NK-92 treated with Interleukin-12 subunit alpha and Interleukin-12 subunit beta, amount 100 ng/mL, for 24 hours (cell line): ENCODE measurements at places on chromosomes 6 and 20.

DNA sequence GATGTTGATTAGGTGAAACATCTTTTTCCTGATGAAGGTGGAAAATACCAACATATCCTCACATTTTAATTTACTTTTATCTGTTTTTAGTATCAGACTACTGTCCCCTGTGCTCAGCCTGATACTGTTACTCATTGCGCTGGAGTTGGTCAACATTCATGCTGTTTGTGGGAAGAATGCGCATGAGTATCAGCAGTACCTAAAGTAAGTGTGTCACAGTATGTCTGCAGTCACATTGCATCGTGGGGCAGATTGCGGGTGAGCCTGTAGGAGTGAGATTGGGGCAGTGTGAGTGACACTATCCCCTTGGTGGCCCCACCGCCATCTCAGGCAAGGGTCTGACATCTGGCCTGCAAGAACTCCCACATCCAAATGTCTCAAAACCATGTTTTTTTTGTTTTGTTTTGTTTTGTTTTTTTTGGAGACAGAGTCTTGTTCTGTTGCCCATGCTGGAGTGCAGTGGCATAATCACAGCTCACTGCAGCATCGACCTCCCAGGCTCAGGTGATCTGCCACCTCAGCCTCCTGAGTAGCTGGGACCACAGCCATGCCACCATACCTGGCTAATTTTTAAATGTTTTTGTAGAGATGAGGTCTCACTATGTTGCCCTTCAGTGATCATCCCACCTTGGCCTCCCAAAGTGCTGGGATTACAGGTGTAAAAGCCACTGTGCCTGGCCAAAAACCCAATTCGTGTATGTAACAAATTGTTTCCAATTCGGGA lies 27.8 kb downstream of the ERMARD start:
- DNase-seq, result no peak

DNA sequence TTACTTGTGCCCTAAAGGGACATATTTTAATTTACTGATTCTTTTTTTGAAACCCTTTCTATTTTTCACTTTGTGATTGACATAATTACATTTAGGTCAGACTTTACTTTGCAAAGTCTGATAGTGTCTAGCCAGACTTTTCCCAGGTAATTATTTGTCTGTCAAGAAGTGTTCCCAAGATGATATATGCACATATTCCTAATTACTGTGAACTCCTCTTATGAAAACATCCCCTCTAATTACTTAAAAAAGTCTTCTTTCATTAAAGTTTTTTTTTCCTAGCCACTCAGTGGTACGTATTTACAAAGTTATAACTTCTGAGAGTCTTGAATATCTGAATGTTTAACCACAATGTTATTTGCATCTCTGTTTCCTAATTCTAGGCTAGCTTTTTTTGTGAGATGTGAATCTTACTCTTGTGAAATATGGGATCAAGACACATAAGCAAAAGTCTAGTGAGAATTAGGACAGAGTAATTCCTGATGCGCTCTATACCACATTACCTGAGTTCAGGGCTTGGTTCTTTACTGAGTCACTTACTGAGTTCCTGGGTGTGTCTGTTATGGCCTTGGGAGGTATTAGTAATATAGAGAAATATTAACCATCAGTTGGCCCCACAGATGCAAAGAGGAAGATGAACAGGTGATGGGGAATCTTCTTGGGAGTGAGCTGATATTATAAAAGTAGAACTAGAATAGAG lies 27.9 kb downstream of the FAM83B start:
- DNase-seq, result no peak

GRCh38 chr6:25202504-25202903 lies 76.7 kb upstream of the CARMIL1 start:
- DNase-seq, result no peak

- no peak for DNase-seq
Measured at GRCh38 chr6:135995545-135995898, 144.0 kb downstream of the PDE7B start.

GRCh38 chr6:42440778-42441696 lies 10.7 kb downstream of the TRERF1 start:
- no peak for DNase-seq

DNA sequence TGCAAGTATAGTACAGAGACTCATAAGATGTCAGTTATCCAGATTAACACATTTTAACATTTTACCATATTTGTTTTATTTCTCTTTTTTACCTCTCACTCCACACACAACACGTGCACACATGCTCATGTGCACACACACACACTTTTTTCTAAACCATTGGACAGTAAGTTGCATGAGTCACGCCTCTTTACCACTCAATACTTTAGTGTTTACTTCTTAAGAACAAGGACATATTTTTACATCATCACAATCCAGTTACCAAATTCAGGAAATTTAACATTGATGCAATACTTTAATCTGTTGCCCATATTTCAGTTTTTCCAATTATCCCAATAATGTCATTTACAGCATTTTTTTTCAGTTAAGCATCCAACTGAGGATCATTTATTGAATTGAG lies 109.0 kb downstream of the RIN2 start:
- DNase-seq, result no peak

GRCh38 chr6:146028252-146028795 lies 538 bp upstream of the GRM1 start:
- DNase-seq, result no peak

- DNase-seq, result no peak
Measured at GRCh38 chr6:26170181-26170580, 83.0 kb downstream of the HFE start.

DNA sequence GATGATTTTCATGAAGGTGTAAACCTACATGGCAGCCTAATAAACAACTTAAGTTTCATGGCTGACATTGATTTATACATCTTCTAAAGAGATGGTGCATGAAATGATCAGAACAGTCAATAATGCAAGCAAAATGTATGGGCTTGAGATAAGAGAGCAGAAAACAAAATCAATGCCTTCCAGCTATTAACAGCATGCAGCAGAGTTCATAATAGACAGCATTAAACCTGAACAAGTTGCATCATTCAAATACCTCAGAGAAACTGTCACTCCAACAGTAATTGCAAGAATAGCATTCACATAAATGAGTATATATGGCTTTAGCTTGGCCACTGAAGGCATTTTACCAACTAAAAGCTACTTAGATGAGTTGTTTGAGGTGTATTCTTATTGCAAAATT lies 319.6 kb upstream of the ARID1B start:
- no peak for DNase-seq

- DNase-seq, result no peak
Measured at GRCh38 chr6:9250852-9251251, 815.5 kb upstream of the SLC35B3 start.

DNA sequence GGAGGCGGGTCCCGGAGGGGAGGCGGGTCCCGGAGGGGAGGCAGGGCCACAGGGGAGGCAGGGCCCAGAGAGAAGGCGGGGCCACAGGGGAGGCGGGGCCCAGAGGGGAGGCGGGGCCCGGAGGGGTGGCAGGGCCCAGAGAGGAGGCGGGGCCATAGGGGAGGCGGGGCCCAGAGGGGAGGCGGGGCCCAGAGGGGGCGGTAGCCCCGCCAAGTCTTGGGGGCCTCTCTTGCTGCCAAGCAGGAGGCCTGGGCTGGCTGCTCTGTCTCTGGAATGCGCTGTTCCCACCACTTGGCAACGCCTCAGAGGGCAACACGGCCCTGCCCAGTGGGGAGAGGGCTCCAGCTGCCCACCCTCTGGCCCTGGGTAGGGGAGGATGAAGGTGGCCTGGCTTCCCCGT lies 80.5 kb downstream of the YTHDF1 start:
- no peak for DNase-seq

DNA sequence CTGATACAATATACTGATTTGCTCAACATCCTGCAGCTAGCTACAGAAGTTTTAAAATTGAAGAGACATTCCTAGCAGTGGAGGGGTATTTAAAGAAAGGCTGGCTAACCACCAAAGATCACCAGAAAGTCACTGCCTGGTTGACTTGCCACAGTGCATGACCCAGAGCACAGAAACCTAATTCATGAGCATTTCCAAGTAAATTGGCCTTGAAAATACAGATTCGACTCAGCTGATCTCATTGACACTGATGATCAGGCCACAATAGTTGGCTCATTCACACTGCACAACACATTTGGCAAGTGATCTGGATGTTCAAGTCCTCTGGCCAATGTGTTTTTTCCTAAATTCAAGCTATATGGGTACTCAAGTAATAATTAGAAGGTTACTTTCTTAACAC lies 13.3 kb upstream of the TDRD6 start:
- no peak for DNase-seq

DNA sequence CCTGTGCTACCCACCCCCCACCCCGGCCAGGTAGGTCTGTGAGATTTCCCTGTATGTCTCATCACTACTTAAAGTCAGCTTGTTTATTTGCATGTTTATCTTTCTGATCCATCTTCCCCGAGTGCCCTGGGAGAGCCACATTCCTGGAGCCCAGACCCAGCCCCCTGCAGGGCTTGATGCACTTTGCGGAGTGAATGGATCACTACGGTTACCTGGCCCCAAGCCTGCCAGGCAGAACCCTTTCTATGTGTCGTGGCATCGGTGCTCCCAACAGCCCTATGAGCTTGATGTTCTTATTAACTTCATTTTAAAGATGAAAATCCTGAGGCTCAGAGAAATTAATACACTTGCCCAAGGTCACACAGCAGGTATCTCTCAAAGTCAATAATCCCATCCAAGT lies 13.6 kb upstream of the SLCO4A1 start:
- no peak for DNase-seq
